Stimulated activated CD4-positive, alpha-beta T cell treated with anti-CD3 and anti-CD28 coated beads, Interleukin-15, amount 100 ng/mL, for 1 hour (primary cell): ENCODE measurements at places on chromosomes 7 and 10.

- DNase-seq: no peak
Observed at GRCh38 chr7:95631527-95631926, 35.2 kb upstream of the PDK4 start.

DNA sequence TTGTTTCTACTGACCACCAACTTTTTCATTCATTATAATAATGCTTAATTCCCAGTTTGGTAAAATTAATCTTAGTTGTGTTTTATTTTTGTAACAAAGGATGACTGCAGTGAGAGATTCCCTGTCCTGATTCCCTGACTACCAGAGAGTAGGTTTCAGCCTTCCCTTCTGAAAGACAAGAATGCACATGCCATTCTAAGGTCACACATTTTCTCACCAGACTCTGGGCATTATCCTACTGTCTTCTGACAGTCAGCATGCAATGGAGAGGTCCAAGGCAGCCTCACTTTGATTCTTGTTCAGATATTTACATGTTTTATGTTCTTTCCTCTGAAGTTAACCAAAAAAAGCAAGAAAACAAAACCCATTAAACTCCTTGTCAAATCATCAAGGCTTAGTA lies 372.7 kb upstream of the CDC14C start:
- no peak for DNase-seq

GRCh38 chr10:667096-667495 lies 22.4 kb downstream of the DIP2C start:
- DNase-seq: no peak

DNA sequence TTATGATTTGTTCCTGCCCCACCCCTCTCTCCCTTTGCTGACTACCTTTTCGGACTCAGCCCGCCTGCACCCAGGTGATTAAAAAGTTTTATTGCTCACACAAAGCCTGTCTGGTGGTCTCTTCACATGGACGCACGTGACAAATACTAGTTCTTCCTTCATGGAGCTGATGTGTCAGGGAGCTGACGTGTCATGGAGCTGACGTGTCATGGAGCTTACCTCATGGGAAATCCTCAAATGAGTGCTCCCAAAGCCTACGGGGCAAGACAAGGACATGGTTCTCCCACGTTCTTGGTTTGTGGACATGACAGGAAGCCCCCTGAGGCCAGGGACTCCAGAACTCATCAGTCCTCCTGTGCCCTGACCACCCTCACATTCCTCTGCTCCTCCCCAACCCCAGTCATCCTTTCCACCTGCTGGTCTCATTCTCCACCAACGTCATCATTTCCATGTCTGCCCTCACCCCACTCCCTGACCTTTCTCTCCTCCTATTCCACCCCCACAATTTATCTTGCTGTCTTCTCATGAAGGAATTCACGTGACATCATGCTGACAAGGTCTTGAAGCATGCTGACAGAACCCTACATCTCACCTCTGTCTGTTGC lies 261.3 kb downstream of the TCERG1L start:
- no peak for DNase-seq

GRCh38 chr10:57202356-57202755 lies 841.3 kb upstream of the ZWINT start:
- no peak for DNase-seq

DNA sequence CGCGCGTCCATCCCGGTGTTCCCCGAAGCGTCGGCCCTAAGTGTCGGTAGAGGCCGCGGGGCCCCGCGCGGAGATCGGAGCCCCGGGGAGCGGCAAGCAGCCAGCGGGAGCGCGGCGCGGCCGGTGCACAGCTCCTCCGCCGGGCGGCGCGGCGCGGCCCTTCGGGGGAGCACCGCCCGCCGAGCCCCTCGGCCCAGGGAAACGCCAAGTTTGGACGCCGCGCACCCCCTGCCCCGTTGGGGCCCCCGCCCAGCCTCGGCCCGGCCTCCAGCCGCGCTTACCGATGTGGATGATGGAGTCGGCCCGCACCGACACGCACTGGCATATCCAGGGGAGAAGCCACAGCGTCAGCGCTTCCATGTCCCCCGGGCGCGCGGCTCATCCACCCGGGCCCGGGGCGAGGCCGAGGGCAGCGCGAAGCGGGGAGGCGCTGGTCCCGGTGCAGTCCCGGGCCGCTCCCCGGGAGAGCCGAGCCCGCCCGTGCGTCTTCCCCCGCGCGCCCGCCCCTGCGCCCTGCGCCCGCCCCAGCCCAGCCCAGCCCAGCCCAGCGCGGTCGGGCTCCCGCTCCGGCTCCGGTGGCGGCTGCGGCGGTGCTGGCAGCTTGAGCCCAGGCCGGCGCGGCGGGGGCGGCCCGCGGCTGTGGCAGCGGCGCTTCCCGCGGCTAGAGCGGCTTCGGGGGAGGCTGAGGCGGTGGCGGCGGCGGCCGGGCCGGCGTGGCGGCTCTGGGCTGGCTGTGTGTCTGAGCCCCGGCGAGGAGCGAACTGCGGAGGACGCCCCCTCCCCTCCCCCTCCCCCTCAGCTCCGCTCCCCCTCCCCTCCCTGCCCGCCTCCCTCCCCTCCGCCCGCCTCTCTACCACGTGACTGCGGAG lies at the start of gene GRID1:
Gene GRID1 (minus strand): TSS at position 763 of the 869 bp plus-strand sequence.
- DNase-seq: no peak

DNA sequence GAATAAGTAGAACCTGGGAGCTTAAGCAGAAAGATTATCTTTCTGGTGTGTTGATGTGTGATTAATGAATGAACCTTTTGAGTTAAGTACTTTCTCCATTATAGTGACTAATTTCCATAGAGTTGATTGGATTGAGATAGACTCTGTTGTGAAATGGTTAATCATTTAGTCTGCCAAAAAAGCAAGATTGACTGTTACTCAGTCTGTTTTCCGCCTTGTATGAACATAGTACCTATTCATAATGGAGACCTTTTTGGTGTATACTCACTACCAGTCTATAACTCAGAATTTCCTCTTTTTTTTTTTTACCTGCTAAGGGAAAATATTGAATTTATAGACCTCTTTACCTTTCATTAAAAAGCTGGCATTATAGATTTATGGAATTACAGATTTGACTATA lies 14.4 kb upstream of the NPVF start:
- DNase-seq: no peak

DNA sequence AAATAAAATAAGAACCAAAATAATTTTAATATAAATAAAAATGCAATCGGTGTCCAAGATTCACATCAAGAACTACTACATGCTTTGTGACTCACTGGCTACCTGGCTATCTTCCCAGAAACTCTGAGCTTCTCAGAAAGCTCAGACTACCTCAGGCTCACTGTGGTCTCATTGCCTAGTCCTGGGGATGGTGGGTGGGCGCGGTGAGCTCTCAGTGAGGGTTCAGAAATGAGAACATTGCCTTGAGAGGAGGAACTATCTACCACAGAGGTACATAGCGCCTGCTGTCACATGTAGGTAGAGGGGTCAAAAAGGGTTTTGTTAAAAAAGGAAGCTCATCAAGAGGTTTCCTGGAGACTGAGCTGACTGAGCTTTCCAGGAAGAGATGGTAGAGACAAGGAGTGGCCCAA lies 108.0 kb downstream of the WDFY4 start:
- no peak for DNase-seq

DNA sequence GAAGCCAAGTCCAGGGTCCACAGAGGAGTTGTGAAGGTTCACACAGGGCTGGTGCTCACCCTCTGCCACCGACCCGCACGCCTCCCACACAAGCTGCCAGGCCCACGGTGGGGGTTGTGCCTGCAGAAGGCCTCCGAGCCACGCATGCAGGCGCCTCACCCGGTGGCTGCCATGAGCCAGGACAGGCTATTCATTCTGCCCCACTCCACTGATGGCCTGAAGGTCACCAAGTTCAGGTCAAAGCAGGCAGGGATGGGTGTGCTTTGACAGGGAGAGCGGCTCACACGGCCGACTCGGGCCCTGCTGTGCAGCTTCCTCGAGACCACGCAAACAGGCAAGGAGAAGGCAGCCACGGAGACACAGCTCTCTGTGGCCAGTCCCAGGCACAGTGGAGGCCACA lies 143.9 kb downstream of the MAD1L1 start:
- DNase-seq: no peak

GRCh38 chr10:35711615-35712411 lies 69.7 kb upstream of the FZD8 start:
- DNase-seq: no peak

GRCh38 chr7:73431041-73431835 lies 2.3 kb upstream of the FZD9 start:
- no peak for DNase-seq

- DNase-seq: no peak
Observed at GRCh38 chr7:97090761-97091353, 26.6 kb upstream of the SDHAF3 start.

DNA sequence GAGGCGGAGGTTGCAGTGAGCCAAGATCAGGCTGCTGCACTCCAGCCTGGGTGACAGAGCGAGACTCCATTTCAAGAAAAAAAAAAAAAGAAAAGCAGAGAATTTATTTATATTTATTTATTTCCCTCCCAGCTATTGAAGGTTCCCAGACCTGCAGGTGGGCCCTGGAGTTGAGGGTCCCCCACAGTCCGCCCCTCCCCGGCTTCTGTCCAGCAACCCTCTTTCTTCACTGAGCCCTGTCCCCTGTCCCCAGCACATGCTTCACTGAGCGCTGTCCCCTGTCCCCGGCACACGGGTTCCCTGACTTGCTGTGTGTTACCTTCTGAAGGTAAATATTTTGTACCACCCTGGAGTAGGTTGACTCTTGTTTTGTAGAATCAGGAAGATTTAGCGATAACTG lies 301.7 kb upstream of the PITRM1 start:
- DNase-seq: no peak

GRCh38 chr7:144037414-144038035 lies 11.2 kb upstream of the OR2A5 start:
- DNase-seq: no peak

DNA sequence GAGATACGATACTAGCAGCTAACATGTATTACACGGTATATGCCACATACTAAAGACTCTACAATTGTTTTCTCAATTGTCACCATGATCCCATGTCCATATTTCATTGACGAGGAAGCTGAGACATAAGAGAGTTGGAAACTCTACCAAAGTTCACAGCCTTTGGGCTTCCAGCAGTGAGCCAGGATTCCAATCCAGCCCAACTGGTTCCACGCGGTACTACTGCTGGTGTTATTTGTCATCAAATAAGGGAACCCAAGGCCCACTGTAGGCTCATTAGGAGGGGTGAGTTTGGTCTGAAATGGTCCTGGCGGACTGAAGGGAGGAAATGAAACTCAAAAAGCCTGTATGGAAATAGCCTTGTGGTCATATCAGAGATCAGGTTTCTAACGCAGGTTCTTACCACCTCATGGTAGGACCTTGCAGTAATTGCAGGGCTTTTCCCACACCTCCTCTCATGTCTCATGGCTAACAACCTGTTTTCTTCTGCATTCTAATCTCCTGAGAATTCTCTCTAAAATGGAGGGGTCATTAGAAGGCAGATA lies 814.6 kb downstream of the LRMDA start:
- DNase-seq: no peak

DNA sequence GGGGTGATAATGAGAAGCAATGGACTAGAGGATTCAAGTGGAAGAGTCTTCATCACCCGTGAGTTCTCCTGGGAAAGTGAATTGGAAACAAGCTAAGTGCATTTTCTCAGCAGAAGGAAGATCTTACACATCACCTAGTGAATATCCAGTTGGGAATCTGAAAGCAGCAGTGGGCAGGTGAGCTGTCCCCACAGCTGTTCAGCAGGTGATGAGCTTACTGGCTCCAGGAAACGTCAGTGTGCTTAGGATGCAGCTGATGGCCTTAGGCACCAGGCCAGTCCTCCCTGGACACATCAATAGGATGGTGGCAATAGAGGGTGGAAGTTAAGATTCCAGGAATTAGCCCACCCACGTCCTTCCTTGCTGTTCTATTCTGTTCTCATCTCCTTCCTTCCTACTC lies 66.7 kb downstream of the NOD1 start:
- no peak for DNase-seq

DNA sequence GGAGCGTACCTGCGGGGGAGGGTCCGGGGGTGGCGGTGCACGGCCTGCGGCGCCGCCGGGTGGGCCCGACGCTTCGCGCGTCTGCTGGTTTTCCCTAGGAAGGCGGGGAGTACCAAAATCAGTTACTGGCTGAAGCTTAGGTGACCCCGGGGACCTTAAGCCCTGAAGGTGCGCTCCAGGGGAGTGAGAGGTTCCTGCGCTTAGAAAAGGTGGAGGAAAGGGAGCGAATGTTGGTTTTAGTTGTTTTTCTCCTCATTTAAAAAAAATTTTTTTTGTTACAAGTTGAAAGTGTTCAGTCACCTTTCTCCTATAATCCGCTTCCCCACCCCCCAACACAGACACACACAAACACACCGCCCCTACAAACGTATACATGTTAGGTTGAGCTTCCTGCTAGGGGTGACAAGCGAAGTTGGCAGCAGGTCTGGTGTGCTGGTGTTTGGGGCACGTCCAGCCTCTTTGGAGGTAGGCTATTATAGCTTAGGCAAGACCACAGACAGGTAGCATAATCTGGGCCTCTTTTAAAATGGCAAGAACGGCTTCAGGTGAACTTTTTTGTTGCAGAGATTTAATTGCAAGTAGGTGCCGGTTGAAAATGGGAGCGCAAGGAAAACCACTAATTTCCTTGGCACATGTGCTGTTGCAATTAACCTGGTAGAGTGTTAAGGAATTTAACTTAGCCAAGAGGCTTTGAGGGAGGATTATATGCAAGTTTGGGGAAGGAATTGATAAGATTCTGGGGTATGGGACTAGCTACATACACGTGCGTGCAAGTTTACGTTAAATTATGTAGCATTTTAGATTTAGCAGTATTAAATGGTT lies 945 bp downstream of the ADD3 start:
- DNase-seq: no peak

GRCh38 chr10:72254813-72255568 lies 18.7 kb upstream of the DDIT4 start:
- DNase-seq: no peak

GRCh38 chr7:139403601-139404000 lies 43.9 kb downstream of the LUC7L2 start:
- DNase-seq: no peak

DNA sequence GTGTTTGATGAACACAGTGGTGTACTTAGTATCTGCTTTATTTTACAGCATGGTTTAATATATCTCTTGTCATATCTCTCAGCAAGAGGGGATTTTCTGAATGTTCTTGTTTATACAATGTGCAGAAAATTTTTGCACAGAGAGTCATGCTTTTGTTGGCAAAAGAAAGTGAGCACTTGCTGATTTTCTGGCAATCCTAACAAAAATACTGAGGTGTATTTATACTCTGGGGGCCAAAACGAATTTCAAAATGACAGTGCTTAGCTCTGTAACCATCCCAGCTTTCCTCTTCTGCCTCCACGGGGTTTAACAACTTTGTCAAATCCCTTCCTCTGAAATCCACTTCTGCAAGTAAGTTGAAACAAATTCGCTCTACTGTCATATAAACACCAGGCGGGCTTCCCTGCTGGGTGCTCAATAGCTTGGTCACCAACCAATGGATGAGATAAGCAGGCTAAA lies 169.2 kb downstream of the NOC3L start:
- no peak for DNase-seq

- DNase-seq: no peak
Observed at GRCh38 chr10:58942724-58943123, 233.7 kb upstream of the PHYHIPL start.

GRCh38 chr7:80498481-80499349 lies 13.1 kb downstream of the GNAT3 start:
- DNase-seq: no peak

- DNase-seq: no peak
Observed at GRCh38 chr7:48011323-48011722, 17.6 kb downstream of the SUN3 start.
